Endodermal cell (in vitro differentiated cells): ENCODE measurements at places on chromosomes 7 and 10. TPM values are rescaled to one million over a fixed set of nuclear protein-coding genes. Genes with fewer than 3 reads are reported as not detected.
A peak's percentile ranks its signal among the peaks of the same experiment; 100 is the strongest.

Gene H2BK1
- total RNA-seq: not detected in 3 replicates

Gene CFAP70
- 0.70 and 0.77 TPM in 2 replicates for total RNA-seq

Gene COX15
- 42.6 to 50.8 TPM (median 50.1 TPM) in 3 replicates for total RNA-seq

Gene AZGP1
- 0.28 to 0.29 TPM in 2 of 3 replicates, not detected in the other for total RNA-seq

- H3K27ac ChIP-seq: no peak overlapping the region
- peaks cover 9% of the 10 kb centered on the region for H3K4me1 ChIP-seq
- H3K36me3 ChIP-seq: no peaks in the 10 kb centered on the region
- H3K27me3 ChIP-seq: no peaks in the 10 kb centered on the region
- no peak overlapping the region for H3K4me3 ChIP-seq
These were observed 567.4 kb upstream of the MKI67 start for GRCh38 chr10:128693493-128694131.

DNA sequence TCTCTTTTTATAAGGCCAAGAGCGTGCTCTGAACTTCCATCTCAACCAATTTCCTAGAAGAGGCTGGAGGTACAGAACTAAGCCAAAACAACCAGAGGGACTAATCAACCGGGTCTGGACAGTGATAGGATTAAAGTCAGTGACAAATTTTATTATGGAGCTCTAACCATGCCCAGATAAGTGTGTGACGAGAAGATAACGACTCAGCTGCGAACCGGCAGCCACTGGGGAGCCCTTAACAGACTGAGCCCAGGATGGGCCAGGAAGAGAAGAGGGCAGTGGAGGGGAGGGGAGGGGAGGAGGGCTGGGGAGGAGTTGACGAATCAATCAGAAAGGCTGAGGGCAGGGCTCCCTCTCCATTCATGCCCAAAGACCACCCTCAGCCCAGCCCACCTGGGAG, 119.9 kb downstream of the PLXNA4 start:
- H3K36me3 ChIP-seq: peaks cover 3% of the 10 kb centered on the region
- H3K27me3 ChIP-seq: no peaks in the 10 kb centered on the region
- no peaks in the 10 kb centered on the region for H3K4me1 ChIP-seq
- H3K27ac ChIP-seq: no peak overlapping the region
- H3K4me3 ChIP-seq: no peak overlapping the region

DNA sequence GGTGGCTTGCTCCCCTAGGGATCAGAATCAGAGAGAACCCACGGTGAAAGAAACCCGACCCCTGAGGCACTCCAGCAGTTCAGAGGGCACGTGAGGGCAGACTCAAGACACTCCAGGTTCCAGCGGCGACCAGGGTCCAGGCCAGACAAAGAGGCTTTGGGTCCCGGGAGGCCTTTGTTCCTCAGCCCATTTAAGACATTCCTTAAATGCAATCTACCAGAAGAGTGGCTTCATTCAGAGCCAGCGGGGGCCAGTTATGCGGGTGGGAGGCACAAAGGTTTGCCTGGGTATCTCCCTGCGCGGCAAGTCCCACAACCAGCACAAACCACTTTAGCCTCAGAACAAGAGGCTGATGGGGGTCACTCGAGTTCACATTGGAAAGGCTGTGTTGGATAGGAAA, 53.6 kb downstream of the AFAP1L2 start:
- H3K4me1 ChIP-seq: no peaks in the 10 kb centered on the region
- no peak overlapping the region for H3K4me3 ChIP-seq
- DNase-seq: no peak
- peak overlapping the region; percentile 73 for H3K27ac ChIP-seq
- no peaks in the 10 kb centered on the region for H3K27me3 ChIP-seq

GRCh38 chr10:1190791-1191490, 134.8 kb downstream of the WDR37 start:
- no peaks in the 10 kb centered on the region for H3K36me3 ChIP-seq
- no peaks in the 10 kb centered on the region for H3K4me1 ChIP-seq
- no peaks in the 10 kb centered on the region for H3K27me3 ChIP-seq
- no peak overlapping the region for H3K4me3 ChIP-seq

GRCh38 chr10:62072901-62073300, 171.4 kb downstream of the ARID5B start:
- no peaks in the 10 kb centered on the region for H3K4me1 ChIP-seq
- no peaks in the 10 kb centered on the region for H3K27me3 ChIP-seq
- no peak overlapping the region for H3K27ac ChIP-seq
- no peaks in the 10 kb centered on the region for H3K36me3 ChIP-seq

DNA sequence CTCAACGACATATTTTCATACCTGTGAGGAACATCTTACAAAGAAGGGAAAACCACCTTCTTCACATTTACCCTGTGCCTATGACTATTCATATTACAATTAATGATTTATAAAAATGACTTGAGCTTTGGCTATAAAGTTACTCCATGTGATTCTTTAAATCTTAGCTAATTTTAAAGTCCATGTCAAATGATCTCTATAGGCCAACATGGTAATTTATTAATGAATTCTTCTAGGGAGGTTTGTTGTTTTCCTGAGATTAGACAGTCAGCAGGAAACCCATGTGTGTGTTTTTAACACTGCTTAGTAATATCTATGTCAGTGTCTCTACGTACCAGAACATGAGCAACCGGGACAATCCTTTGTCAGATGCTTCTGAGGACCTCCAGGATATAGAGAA, 307.3 kb downstream of the IPMK start:
- no peaks in the 10 kb centered on the region for H3K27me3 ChIP-seq
- no peak overlapping the region for H3K4me3 ChIP-seq
- no peak for DNase-seq
- H3K27ac ChIP-seq: no peak overlapping the region
- no peaks in the 10 kb centered on the region for H3K4me1 ChIP-seq
- H3K36me3 ChIP-seq: no peaks in the 10 kb centered on the region

DNA sequence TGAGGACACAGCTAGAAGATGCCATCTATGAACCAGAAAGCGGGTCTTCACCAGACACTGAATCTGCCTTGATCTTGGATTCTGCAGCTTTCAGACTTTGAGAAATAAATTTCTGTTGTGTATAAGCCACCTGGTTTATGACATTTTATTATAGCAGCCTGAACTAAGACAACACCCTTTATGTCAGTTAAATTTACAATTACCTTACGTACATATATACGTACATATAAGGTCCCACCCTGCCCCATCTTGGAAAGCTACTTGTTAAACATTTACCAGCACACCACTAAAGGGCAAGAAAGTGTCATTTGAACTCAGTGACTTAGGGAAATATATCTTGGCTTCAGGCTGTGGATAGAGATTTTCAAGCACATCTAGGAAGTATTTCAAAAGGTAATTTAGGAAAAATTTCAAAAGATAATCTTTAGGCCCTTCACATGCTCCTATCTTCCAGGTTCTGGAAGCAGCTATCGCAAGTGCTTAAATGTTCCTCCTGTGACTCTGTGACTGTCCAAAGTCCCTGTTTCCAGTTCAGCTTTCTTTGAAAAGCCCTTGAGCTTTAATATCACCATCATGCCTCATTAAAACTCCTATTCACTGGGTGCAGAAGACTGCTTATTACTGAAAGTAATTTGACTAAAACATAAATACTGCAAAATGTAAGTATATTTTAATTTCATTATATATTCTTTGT, 9.6 kb upstream of the SRI start:
- H3K4me3 ChIP-seq: no peak overlapping the region
- no peaks in the 10 kb centered on the region for H3K36me3 ChIP-seq
- H3K4me1 ChIP-seq: no peaks in the 10 kb centered on the region
- no peak for DNase-seq
- no peaks in the 10 kb centered on the region for H3K27me3 ChIP-seq

- no peaks in the 10 kb centered on the region for H3K4me1 ChIP-seq
- H3K27me3 ChIP-seq: no peaks in the 10 kb centered on the region
- no peak overlapping the region for H3K4me3 ChIP-seq
- no peaks in the 10 kb centered on the region for H3K36me3 ChIP-seq
These were observed 10.1 kb downstream of the OTUD1 start for GRCh38 chr10:23448802-23449570.

DNA sequence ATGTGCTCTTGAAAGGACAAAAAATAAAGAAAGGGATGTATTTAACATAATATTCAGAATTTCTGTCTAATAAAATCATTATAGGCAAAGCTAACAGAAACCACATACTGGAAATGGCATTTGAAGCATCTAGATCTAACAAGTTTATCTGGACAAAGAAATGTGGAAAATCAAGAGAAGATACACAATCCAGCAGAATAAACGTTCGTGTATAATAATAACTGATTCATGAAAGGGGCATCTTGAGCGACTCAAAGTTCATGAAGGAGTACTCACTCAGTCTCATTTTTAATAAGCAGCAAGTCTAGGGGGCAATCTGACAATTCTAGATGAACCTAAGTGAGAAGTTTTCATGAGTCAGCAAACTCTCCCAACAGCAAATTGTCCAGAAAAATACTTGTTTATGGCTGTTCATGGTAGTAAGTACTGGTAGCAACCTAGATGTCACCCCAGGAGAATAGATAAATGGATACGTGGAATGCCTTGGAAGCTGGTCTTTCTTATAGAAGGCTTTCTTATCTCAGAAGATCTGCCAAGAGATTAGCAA, 541.8 kb downstream of the INHBA start:
- H3K27me3 ChIP-seq: no peaks in the 10 kb centered on the region
- no peaks in the 10 kb centered on the region for H3K4me1 ChIP-seq
- H3K36me3 ChIP-seq: no peaks in the 10 kb centered on the region
- DNase-seq: no peak
- H3K4me3 ChIP-seq: no peak overlapping the region

DNA sequence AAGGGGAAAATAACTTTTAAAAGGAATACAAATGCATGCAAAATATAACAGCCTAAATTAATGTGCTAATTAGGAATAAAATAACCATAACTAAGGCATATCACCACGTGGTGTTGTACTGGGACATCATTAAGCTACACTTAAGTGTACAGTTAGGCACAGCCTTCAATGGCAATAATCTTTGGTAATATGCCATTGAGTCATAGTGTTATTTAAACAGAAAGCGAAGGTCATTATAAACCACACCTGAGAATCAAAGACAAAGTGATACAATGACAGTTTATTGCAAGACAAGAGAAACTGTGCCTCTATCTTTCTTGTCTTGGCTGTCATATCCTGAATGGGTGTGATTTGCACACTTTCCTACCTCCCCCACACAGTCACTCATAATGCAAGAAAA, 30.5 kb upstream of the AUTS2 start:
- no peaks in the 10 kb centered on the region for H3K27me3 ChIP-seq
- no peak overlapping the region for H3K27ac ChIP-seq
- no peaks in the 10 kb centered on the region for H3K4me1 ChIP-seq
- DNase-seq: no peak

DNA sequence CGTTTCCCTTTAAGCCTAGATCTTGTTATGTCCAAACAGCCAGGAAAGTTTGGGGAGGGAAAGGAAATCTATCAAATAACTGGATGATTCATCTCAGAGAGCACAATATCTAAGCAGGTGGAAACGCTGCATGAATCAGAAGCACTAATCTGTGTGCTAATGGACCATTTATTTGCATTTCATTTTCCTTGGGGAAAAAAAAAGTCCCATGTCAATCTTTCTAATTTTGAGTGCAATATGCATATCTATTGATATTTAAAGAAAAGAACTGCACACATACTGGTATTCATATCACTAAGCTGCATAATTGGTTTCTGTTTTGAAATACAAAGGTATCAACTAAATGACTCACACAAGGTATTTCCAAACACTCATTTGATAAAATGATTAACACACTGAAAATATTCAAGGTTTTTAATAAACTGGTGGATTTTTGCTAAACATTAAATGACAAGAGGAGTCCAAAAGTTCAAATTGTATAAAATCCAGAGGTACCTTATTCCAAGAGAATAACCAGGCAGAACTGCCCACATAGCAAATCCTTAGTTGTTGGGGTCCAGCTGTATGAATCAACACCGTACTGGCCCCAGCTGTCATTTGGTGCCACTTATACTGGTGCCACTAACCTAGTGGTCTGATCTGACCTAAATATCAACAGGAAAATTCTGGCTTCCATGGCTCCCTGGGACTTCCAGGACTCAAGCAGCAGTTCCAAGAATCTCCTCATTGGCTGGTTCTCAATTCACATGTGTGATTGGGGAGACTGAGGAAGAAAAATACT, 122.2 kb upstream of the SP4 start:
- H3K4me1 ChIP-seq: no peaks in the 10 kb centered on the region
- no peak overlapping the region for H3K27ac ChIP-seq
- no peaks in the 10 kb centered on the region for H3K36me3 ChIP-seq
- no peak for DNase-seq
